ENCODE measurements at places on chromosomes 4 and X.

- DNase-seq, result no peak
Observed at GRCh38 chr4:185280608-185281007, 71.2 kb downstream of the SNX25 start.

- no peak for DNase-seq
Observed at GRCh38 chr4:2598511-2599303, 62.3 kb downstream of the FAM193A start.

GRCh38 chrX:148501386-148502066, 1.1 kb downstream of the AFF2 start:
- no peak for DNase-seq

- no peak for DNase-seq
Observed at GRCh38 chr4:97912156-97912555, 231.1 kb downstream of the STPG2 start.

- no peak for DNase-seq
Observed at GRCh38 chrX:153372949-153373348, 28.2 kb downstream of the PNMA6E start.

- DNase-seq, result peak; percentile 21
Observed at GRCh38 chr4:39976945-39977488, 694 bp downstream of the PDS5A start.

DNA sequence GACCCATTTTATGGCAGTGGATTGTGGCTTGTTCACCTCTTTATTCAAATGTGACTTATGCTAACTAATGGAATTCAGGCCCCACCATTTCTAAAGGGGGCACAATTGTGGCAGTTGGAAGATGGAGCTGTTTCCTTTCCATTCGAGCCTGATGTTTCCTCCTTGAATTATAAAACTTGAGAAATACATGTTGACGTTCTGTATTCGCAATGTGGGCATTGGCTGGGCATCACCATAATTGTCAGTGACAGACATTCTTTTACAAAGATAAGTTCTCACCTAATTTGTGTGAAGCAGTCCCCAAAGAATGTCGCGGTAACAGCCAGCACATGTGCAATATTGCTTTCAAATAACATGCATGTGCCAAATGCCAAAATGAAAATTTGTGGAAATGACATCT, 1070.2 kb upstream of the TENM3 start:
- DNase-seq, result no peak

- peak; percentile 60 for DNase-seq
Observed at GRCh38 chrX:50579955-50580354, 109.3 kb upstream of the DGKK start.

- peak; percentile 38 for DNase-seq
Observed at GRCh38 chrX:131332331-131332730, 43.2 kb upstream of the IGSF1 start.

DNA sequence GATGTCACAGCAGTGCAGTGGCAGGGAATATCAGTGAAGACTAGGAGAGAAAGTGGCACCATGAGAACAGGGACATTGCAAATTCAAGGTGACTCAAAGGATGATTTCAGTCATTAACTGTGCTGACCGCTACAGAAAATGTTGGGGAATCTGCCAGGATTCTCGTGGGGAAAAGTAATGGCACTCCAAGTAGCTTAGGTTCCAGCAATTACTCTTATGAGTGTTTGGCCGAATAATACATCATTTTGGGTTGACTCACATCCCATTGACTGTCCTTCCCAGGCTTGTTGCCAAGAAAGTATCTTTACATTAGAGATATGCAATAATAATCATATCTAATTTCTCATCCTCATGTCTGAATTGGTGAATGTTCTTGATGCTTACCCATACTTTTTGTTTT, 1411.1 kb upstream of the PCDH7 start:
- DNase-seq, result no peak

- DNase-seq, result no peak
Observed at GRCh38 chr4:52962721-52963120, 100.6 kb downstream of the RASL11B start.

GRCh38 chrX:38896724-38897298, 95.6 kb downstream of the MID1IP1 start:
- DNase-seq, result no peak

GRCh38 chrX:30693999-30694650, 40.9 kb downstream of the GK start:
- no peak for DNase-seq

- DNase-seq, result peak; percentile 11
Observed at GRCh38 chr4:72701987-72702819, 133.2 kb upstream of the ADAMTS3 start.

DNA sequence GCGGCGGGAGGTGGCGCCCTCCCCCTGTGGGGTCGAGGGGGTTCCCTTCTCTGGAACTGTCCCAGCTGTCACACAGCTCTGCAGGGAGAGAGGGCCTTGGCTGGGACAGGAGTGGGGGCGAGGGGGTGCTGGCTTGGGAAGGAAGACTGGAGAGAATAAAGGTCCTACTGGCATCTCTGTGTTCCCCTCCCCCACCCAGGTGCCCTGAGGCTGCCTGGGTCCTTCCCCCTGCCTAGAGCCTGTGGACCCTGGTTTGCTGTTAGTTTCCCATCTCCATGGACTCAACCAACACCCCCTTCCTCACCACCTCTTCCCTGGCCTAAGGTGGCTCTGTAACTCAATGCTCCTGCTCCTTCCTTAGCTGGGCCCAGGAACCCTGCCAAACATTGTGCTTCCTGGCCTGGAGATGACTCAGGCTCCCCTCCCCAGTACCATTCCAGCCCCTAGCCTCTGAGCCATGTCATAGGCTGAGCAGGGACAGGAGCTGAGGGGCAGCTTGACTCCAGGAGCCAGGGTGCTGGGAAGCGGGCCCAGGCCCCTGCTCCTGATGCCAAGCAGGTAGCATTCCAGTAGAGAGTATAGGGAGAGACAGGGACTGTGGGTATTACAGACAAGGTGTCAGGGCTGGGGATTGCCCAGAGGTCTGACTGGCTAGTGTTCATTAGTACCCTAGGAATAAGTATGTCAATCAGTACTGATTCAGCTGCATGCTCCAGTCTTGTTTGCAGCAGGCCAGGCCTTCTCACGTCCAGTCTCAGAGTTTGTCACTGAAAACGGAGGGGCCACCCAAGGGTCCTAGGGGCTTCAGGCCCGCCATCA, 100.7 kb downstream of the EFNB1 start:
- no peak for DNase-seq

GRCh38 chrX:39459204-39459603, 638.6 kb downstream of the BCOR start:
- DNase-seq, result no peak

DNA sequence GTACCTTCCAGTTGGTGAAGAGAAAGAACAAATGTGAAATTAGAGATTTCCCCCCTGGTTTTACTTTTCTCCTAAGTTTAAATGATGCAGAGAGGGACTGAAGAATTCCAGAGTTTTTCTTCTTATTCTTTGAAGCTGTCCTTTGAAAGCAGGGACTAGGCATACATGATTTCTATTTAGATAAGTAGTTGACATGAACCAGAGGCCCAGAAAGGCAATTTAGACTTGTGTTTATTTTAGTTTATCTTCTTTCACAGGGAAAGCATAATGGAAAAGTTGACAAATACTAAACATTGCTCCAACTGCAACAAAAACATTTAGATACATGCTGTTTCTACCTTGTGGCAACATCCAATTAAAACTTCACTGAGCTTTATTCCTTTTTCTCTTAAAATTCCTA, 32.0 kb downstream of the PTPN13 start:
- DNase-seq, result no peak
